ENCODE measurements at places on chromosomes 5 and 9. TPM values are rescaled to one million over a fixed set of nuclear protein-coding genes. Genes with fewer than 3 reads are reported as not detected.

DNA sequence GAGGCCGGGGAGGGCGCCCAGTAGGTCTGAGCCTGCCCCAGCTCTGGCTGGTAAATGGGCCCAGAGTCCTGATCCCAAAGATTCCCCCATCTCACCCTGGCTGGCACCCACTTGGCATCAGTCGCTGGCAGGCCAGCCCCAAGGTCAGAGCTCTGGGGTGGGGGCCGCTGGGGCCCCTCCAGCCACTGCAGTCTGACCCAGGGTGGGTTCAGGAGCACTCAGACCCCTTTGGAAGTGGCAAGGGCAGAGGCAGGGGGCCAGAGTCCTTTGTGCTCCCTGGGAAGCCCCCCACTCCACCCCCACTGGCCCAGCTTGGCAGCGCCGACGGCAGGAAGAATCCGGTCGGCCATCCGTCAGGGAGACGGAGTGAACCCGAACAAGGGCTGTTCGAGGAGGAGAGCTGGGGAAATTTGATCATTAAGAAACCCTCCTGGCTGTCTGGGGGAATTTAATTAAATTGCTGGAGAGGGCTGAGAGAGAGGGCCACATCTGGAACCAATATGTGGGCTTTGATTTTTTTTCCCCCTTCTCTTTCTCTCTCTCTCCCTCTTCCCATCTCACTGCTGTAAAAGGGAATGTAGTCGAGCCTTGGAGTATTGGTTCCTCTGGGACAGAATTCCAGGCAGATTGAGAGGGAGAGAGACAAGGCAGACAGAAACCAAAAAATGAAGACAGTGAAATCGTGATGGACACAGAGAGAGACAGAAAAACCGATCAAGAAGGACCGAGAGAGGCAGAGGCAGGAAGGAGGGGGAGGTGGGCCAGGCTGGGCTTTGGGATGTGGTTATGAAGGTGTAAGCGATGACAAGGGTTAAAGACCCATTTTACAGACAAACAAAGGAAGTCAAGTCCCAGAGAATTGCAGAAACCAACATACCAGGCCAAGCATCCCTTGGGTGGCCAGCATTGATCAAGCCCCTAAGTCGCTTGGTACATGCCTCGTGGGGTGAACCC is 8.1 kb upstream of the ASB6 start:
- no peak for DNase-seq

DNA sequence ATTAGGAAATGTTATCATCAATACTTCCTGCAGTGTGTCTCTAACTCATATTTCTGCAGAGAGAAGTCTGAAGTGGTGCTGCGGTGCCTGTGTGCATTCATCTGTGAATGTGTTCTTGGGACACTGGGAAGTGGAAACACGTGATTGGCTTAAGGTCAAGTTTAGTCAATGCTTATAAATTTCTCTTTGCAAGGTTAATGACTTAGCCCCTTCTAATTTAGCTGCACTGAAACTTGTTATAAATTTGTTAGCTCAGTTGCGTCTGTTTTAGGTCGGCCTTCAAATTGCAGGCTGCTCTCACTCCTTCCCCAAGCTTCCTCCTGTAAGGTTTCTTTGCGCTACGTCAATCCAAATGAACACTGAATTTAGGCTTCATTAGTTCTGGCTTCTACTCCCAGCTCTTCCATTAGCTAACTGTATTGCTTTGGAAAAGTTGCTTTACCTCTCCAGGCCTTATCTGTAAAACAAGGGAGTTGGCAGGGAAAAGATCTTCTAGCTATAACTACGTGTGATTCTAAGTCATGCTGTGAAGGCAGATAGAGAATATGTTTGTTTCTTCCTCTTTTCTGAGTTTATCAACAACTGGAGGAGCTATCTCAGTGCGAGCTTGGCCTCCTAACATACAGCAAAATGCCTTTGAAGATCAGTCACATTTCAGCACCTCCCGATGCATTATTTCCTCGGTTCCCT is 341.8 kb downstream of the NFIB start:
- no peak for DNase-seq

GRCh38 chr9:72855890-72856523 is 96.8 kb downstream of the ALDH1A1 start:
- DNase-seq = no peak

- DNase-seq = no peak
Observed at GRCh38 chr5:94314460-94315131, 303.8 kb downstream of the KIAA0825 start.

DNA sequence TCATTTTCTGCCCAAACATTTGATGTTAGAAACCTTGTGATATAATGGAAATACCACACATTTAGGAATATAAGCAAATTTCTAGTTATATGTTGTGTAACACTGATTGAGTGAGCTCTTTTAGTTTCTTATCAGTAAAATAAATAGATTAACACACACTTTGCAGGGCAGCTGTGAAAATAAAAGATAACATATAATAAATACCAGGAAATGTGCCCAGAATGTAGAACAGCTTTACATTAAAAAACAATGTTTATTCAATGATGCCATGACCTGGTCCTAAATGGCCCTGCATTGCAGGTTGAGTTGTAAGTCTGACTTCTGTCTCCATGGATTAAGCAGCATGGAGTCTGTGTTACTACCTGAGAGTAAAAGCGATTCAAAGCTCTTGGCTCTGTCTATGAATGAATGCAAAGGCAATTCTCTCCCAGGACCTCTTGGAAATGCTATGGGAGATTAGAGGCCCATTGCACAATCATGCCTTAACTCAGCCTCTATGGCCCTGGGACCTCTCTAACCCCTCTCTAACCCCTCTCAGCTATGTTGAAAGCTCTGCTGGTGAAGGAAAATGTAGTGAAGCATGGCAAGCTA is 296.0 kb upstream of the ACTBL2 start:
- no peak for DNase-seq

- DNase-seq = no peak
Observed at GRCh38 chr5:157914151-157914788, 55.3 kb upstream of the CLINT1 start.

Gene RNF38
- 14.6 TPM for total RNA-seq

Gene VAV2
- 7.6 TPM for total RNA-seq

Gene PCDHGA11
- 3.4 TPM for total RNA-seq

All from esophagus squamous epithelium (tissue), 5 donors.